ENCODE measurements at places on chromosomes 4 and X. TPM values are rescaled to one million over a fixed set of nuclear protein-coding genes. Genes with fewer than 3 reads are reported as not detected.

- no peak for DNase-seq
These were observed 32.3 kb downstream of the HDAC8 start for GRCh38 chrX:72540318-72540717.

Gene IL1RAPL2
- total RNA-seq: not detected

- no peak for DNase-seq
These were observed 101.6 kb downstream of the PARM1 start for GRCh38 chr4:75034523-75034922.

GRCh38 chrX:11755724-11756123 is 2.3 kb upstream of the MSL3 start:
- DNase-seq: no peak

DNA sequence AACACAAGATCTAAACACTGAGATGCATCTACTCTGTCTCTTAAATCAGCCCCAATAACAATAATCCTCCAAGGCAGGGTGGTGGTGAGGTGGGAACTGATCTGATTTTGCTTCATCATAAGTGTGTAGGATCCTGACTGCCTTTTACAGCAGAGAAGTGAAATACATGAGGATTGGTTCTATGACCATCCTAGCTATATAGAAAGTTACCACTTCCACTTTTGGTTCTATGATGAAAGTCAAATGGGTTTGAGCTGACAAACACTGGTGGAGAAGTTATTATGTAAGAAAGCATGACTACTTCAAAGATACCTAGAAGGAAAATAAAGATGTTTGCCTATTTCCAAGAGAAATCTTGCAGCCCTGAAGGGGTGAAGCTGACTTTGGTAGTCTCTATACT is 181.6 kb downstream of the NKX6-1 start:
- DNase-seq: no peak

Gene C4orf17
- not detected for total RNA-seq

GRCh38 chr4:112946127-112946526 is 103.3 kb upstream of the ANK2 start:
- DNase-seq: no peak

Gene KLF8
- total RNA-seq: 0.51 TPM

Gene GCNA
- 0.29 TPM for total RNA-seq

Gene AMTN
- total RNA-seq: 98.3 TPM

Gene SORCS2
- total RNA-seq: 0.91 TPM

- no peak for DNase-seq
These were observed 18.0 kb downstream of the CDKL2 start for GRCh38 chr4:75612306-75612705.

Gene CFAP99
- not detected for total RNA-seq

DNA sequence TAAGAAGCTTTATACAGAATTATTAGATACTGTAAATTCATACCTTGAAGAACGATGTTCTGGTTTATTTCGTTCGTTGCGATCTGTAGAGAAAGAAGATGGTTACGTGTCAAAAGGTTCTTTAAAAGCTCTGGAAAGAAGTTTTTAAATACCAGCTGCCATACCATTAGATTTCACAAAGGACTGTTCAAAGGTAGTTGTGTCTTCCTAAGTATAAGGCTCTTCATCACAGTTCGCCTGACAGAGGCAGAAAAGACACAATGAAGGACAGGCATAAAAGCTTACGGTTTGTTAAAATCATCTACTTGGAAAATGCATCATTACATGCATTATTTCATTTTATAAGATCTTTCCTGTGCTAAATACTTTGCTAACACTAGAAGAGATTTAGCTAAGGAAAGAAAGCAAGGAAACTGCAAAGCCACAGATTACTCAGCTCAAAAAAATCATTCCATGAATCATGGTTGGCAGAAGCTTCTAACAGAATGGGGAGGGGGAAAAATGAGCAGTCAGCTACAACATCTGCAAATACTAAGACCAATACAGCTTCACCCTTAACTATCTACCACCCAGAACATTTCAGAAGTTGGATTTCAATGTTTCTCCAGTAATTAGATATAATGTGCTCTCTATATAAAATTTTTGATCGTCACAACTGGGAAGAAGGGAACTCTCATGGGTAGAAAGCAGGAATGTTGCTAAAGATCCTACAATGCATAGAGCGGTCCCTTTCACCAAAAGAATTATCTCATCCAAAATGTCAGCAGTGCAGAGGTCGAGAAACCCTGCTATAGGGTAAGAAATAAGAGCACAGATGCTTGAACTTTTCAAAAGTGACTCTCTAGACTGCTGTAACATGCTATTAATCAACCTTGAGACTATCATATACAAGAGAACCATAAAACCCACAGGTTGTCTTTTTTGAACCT is 50.7 kb upstream of the PRSS48 start:
- peak; percentile 56 for DNase-seq

DNA sequence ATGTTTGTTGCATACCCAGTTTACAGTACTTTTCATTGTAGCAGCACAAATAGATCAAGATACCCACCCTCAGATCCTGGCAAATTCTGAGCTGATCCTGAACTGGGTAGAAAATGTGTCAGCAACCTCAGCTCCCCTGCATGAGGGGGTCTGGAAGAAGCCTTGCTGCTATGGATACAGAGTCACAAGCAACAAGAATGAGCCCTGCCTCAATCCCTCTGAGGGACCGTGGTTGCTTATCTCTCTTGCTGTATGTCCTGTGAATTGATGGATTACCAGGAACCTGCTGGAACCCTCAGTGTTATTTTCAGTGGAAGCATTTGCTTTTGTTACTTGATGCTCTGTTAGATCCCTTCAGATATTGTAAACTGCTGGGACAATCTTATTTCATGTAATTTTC is 331.0 kb downstream of the STIM2 start:
- DNase-seq: no peak

- DNase-seq: no peak
These were observed 289.0 kb downstream of the STIM2 start for GRCh38 chr4:27149541-27150212.
